ENCODE measurements at places on chromosomes 6 and 20. TPM values are rescaled to one million over a fixed set of nuclear protein-coding genes. Genes with fewer than 3 reads are reported as not detected.

DNA sequence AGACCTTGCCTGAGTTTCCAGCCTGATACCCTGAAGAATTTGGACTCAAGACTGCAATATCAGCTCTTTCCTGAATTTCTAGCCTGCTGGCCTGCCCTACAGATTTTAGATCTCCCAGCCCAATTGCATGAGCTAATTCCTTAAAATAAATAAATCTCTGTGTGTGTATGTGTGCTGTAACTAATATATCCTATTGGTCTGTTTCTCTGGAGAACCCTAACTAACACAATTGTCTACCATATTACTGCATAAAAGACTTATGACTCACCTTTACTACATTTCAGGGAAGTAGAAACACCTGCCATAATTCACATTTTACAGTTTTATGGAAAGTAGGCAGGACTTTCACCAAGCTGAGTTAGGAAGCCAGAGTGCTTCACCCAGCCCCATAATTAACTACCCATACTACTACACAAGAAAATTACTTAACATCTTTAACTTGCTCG, 90.7 kb upstream of the BEND6 start:
- DNase-seq = no peak

DNA sequence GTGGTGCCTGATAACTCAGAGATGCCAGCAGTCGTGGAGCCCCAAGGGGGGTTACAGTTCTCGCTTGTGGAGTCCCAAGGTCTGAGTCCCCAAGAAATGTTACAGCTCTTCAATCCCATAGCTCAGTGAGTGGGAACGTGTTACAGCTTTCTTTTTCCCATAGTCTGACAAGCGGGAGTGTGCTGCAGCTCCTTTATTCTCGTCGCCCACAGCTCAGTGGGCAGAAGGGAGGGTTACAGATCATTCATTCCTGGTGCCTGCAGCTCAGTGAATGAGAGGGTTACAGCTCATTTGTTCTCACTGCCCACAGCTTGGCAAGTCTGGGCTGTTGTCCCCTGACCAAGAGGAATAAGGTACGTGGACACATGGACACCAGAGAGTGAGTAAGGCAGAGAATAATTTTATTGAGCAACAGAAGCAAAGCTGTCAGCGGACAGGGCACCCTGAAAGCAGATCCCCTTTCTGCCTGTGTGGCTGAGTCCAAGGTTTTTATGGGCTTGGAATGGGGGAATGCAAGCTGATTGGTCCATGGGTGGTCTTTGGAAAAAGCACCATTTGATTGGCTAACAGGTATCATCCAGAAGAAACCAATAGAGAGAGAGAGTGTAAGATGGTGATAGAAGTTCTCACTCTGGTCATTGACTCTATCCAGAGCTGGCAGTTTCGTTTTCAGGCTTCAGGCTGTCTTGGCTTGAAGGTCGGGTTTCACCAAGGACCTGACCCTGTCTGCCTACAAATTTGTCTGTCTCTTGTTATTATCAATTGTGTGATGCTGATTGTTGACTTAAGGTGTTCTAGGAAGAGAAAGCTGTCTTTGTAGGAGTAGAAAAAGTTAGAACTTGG, 16.4 kb downstream of the RNF217 start:
- DNase-seq = no peak

DNA sequence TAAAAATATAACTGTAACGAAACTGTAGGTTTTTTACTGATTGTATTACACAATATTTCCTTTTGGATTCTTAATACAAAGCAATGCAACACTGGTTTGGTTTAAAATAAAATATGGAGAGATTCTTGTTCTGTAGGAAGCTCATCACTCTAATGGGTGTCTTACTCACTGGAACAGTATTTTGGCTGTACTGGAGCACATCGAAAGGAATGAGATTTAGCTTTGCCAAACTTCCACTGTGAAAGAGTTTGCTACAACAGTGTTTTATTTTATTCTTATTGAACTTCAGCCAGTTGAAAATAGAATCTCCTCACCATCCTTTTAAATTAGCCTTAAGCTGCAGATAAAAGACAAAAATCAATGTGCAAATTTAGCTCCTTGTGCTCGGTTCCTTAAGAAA, 230.7 kb upstream of the QKI start:
- DNase-seq = no peak

- no peak for DNase-seq
Measured at GRCh38 chr20:45097485-45098102, 3.3 kb downstream of the KCNS1 start.

DNA sequence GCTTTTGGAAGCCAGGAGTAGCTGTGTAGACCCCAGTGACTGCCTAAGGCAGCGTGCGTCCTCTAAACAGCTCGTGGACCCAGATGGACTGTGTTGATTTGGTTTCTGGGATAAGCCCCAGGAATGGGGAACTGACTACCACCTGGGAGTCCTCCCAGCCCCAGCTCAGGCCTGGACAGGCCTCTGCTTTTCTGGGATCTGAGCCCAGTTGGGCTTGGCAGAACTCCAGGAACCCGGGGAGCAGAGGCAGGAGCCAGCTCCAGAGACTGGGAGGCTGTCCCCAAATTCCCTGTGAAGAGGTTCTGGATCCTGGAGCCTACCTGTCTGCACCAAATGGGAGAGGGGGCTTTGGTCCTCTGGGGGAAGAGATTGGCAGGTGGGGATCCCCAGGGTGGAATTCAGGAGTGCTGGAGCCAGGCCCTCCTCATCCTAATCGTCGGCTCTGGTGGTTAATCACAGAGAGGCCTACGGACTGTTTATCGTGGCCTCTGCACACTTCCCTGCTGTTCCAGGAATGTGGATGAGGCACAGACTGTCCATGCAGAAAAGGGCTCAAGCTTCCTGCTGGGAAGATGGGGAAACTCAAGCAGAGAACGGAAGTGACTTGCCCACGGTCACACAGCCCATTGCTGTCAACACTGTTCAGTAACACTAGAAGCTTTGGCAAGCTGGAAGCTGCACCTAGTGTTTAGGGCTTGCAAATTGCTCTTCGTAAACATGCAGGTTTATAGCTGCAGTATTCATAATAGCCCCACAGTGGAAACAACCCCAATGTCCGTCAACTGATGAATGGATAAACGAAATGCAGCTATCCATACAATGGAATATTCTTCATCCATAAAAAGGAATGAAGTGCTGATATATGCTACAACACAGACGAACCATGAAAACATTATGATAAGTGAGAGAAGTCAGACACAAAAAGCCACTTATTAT, 100.6 kb downstream of the KCNB1 start:
- no peak for DNase-seq

- DNase-seq = no peak
Measured at GRCh38 chr6:2441601-2442475, 196.4 kb upstream of the GMDS start.

- DNase-seq = no peak
Measured at GRCh38 chr6:148349466-148349865, 6.8 kb downstream of the SASH1 start.

- DNase-seq = no peak
Measured at GRCh38 chr20:63469019-63469712, 3.3 kb downstream of the KCNQ2 start.

DNA sequence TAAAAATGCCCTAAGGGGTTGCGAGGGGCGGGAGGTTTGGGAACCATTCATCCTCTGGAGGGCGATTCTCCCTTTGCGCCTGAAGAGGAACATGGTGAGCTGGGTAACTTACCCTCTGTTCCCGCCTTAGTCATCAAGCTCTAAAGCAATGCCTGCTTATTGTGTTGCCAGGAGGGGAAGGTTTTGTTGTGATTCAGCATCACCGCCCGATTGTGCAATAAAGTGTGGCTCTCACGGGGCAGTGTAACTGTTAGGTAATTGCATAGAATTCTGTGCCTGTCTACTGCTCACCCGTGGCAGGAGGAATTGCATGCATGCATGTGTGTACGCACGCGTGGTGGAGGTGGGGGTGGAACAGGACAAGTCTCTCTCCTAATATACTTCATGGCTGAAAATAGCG, 95.5 kb upstream of the AGPAT4 start:
- DNase-seq = peak; percentile 24

GRCh38 chr6:56715741-56716140, 73.1 kb upstream of the DST start:
- no peak for DNase-seq

DNA sequence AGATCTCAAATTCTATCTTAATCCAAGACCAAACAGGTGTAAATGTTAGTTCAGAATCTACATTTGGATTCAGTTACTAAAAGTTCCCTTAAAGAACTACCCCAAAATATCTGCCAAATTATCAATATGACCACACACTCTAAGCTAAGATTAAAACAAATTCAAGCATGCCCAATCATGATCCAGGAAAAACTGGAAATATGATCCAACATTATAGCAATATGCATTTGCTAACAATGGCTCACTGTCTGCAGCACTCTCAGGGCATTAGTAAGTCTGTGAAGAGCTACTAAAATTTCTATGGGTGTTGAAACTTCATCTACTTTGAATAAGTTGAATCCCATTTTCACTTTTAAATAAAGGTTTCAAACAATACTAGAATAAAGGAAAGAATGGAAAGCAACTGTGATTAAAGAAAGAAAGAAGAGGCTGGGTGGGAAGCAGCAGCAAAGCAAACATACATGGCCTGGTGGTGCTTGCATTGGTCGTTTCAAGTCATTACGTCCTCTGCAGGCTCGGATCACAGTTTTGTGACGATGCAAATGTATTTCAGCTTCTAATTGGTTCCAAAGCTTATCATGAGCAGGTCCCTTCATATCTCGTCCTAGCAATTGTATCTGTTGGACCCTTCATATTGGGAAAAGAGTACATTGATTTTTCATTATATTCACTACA, 29.2 kb downstream of the GOPC start:
- no peak for DNase-seq

DNA sequence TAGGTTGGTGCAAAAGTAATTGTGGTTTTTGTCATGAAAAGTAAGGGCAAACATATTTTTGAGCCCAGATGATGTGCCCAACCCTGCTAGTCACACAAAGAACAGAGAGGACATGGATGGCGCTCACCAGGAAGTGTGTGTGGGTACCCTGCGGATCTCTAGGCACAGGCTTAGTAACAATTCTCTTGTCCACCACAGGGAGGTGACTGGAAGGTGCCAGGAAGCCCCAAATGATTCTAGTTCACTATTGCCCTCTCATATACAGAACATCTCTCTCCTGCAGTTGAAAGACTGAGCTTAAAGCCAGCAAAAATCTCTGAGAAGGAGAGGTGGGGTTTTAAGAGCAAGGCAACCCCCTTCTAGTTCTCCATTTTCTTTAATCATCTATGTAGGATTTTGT, 272.1 kb upstream of the TAB2 start:
- DNase-seq = no peak

DNA sequence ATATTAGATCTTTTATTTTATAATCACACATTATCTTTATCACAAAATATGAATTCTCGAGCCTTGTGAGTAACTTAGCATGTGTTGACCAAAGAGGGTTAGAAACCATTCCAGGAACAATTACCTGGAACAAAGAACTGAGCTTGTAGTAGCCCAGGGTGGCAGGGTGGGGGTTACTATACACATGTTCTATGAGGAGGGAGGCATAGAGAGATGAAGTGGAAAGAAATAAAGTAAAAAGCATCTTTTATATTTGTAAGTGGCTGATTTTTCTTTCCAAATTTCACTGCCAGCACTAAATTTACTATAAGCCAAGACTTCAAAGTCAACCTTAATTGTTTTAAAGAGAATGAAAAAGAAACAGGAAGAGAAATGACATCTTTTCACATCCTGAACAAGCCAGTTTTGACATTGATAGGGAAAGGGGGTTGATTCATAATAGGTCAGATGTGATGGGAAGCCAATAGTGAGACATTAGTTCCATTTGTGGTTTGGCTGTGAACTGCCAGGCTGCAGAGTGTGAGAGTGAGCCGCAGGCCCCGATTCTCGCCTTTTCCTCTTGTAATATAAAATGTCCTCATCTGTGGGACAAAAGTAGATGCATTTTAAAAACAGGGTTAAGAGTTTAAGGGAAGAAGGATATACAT, 52.7 kb upstream of the MYB start:
- DNase-seq = peak; percentile 74

GRCh38 chr20:36591854-36592641, 13.5 kb upstream of the RAB5IF start:
- no peak for DNase-seq

DNA sequence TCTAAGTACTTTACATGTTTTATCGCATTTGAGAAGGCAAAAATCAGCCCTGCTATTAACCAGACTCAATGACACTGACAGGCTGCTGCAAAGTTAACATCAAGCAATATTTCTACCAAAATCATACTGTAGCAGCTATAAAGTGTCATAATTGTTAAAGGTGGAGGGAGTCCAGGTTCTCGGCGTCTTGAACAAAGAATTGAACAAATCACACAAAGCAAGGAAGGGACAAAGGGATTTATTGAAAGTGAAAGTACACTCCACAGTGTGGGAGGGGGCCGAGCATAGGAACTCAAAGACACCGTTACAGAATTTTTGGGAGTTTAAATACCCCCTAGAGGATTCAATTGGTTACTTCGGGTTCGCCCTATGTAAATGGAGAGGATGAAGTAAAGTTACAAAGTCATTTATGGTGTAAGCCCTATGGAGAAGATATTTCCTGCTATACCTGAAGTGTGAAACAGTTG, 12.9 kb upstream of the ZNF391 start:
- no peak for DNase-seq

DNA sequence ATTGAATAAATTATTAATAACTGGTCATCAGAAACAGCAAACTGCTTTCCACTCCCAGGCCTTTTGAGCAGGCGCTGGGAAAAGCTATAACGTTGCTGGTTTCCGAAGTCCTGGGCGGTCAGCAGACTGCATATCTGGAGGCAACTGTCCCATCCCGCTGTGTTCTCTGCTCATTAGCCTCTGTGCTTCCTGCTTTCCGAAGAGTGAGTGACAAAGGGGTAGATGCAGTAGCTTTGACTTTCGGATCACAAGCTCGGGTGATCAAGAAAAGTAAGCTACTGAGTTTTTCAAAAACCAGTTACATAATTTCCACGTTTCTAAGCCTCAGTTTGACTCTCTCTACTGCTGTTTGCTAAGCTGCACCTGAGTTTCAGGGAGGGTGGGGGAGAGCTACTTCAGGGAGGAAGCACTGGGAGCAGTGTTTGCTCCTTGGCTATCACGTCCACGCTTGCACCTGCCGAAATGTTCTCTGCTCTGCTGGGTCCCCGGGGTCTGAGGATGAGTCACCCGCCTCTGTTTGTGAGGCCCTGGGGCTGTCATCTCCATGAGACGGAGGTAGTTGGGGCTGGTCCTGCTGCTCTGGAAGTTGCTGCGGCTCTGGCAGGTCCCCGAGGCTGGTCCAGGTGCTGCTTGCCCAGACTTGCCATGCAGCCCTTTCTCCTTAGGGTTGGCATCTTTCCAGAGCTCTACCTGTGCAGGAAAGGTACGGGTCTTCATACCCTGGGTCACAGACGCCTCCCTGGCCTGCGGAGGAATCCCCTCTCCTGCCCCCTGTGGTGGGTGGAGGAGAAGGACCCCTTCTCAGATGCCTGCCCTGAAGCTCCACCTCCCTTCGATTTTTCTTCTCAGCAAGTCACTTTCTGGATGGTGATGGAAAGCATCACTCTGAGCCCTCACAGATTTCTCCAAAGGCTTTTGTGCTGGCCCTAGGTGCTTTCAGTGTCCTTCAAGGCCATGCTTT, 220.0 kb downstream of the QKI start:
- DNase-seq = no peak

Gene DEFB127
- not detected for total RNA-seq

Gene GPLD1
- 3.0 TPM for total RNA-seq

Gene HDGFL1
- total RNA-seq = not detected

Gene SIGLEC1
- under 0.01 TPM for total RNA-seq

Gene PPP1R14C
- under 0.01 TPM for total RNA-seq

Gene CCR6
- total RNA-seq = 0.54 TPM

Gene NEDD9
- 4.6 TPM for total RNA-seq

Data from hematopoietic multipotent progenitor cell (in vitro differentiated cells).